ENCODE measurements at places on chromosomes 6 and 20. TPM values are rescaled to one million over a fixed set of nuclear protein-coding genes. Genes with fewer than 3 reads are reported as not detected.

DNA sequence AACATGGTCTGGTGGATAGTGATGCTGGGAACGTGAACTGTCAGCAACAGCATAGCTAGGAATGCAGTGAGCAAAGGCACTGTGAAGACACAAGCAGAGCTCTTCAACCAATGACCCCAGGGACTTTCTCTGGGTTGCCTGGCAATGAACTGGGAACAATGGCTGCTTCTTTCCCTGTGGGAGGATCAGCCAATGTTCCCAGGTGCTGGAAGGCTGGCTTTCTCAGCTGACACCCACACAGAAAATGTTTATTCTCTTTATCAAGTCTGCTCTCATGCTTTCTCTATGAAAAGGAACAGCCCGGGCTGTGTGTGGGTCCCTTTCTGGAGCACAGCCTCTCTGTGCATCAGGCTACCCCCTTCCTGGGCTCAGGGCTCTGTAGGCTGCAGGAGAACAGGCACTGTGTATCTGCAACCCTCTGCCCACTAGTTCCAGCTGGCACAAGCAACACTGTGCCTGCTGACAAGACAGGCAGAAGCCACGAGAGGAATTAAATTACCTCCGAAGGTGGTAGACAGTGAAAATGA is 54.2 kb downstream of the HFE start:
- no peaks in the 10 kb centered on the region for H3K36me3 ChIP-seq
- H3K4me3 ChIP-seq, result no peak overlapping the region
- H3K27ac ChIP-seq, result no peak overlapping the region
- H3K27me3 ChIP-seq, result no peaks in the 10 kb centered on the region
- H3K4me1 ChIP-seq, result no peaks in the 10 kb centered on the region
- DNase-seq, result no peak

DNA sequence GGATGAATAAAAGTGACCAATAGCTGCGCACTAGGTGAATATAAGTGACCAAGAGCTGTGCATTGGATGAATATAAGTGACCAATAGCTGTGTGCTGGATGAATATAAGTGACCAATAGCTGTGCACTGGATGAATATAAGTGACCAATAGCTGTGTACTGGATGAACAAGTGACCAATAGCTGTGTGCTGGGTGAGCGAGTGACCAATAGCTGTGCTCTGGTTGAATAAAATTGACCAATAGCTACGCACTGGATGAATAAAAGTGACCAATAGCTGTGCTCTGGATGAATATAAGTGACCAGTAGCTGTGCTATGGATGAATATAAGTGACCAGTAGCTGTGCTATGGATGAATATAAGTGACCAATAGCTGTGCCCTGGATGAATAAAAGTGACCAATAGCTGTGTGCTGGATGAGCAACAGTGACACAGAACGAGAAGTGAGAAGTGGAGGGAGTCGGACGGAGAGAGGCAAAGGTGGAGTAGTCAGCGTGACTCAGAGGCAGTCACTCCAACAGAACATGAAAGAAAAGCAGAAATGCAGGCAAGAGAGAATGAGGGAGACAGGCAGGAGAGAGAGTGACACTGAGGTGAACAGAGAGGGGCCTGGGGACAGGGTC is 38.5 kb downstream of the RBM38 start:
- H3K27me3 ChIP-seq, result no peaks in the 10 kb centered on the region
- H3K36me3 ChIP-seq, result no peaks in the 10 kb centered on the region
- DNase-seq, result no peak

- no peak overlapping the region for H3K4me3 ChIP-seq
- DNase-seq, result no peak
- no peaks in the 10 kb centered on the region for H3K4me1 ChIP-seq
- no peak overlapping the region for H3K27ac ChIP-seq
- H3K27me3 ChIP-seq, result no peaks in the 10 kb centered on the region
Measured at GRCh38 chr20:53757472-53757913, 163.9 kb upstream of the ZNF217 start.

DNA sequence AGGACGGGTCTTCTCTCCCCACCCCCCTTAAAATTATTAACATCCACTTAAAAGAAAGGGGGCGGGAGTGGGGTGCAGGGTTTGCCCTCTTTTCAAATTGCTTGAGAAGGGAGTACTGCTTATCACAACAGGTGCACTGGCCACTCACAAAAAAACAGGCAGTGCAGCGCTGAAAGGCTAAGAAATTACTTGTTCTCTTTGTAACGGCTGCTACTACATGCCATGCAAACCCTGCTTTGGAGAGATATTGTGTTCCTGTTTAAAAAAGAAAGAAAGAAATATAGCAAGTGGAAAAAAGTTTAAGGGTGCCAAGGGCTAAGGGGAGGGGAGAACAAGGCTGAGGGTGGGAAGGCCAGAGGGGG is 312.7 kb upstream of the JARID2 start:
- no peaks in the 10 kb centered on the region for H3K36me3 ChIP-seq
- no peak overlapping the region for H3K27ac ChIP-seq
- no peak for DNase-seq

DNA sequence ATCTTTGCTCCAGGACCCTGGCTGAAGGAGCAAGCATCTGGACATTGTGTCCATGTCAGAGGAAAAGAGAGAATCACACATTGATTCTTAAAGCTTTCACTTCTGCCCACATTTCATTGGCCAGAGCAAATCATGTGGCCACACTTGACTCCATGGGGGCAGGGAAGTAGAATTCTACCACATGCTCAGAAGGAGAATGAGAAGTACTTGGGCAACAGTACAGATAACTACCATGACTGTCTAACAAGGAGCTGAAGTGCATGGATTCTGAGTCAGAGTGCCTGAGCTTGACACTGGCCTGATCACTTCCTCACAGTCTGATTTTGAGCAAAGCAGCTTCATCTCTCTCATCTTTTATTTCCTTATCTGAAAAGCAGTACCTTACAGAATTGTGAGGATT is 38.6 kb downstream of the GHRH start:
- no peak for DNase-seq
- no peaks in the 10 kb centered on the region for H3K36me3 ChIP-seq
- H3K4me1 ChIP-seq, result no peaks in the 10 kb centered on the region
- no peak overlapping the region for H3K4me3 ChIP-seq
- H3K27me3 ChIP-seq, result no peaks in the 10 kb centered on the region
- H3K27ac ChIP-seq, result no peak overlapping the region

- no peaks in the 10 kb centered on the region for H3K36me3 ChIP-seq
- no peak for DNase-seq
- H3K27me3 ChIP-seq, result no peaks in the 10 kb centered on the region
- peaks cover 6% of the 10 kb centered on the region for H3K4me1 ChIP-seq
- peak within 1 kb of the TSS; percentile 37 for H3K4me3 ChIP-seq
Measured at GRCh38 chr20:13220904-13221297, at the start of gene ISM1. ISM1 (plus strand) TSS chr20:13221274; CDS start chr20:13221777, 503 bp downstream.

Gene ZSWIM1
- total RNA-seq, result 12.2 TPM

Gene SCRT2
- not detected for total RNA-seq

All from uterus (tissue), 4 donors.